Skin of body (tissue), 3 donors: ENCODE measurements at places on chromosomes 13 and 19.

GRCh38 chr13:79187917-79188690 lies 218.0 kb downstream of the RBM26 start:
- DNase-seq: no peak

GRCh38 chr13:79475569-79475968 lies 5.4 kb upstream of the NDFIP2 start:
- DNase-seq: no peak

DNA sequence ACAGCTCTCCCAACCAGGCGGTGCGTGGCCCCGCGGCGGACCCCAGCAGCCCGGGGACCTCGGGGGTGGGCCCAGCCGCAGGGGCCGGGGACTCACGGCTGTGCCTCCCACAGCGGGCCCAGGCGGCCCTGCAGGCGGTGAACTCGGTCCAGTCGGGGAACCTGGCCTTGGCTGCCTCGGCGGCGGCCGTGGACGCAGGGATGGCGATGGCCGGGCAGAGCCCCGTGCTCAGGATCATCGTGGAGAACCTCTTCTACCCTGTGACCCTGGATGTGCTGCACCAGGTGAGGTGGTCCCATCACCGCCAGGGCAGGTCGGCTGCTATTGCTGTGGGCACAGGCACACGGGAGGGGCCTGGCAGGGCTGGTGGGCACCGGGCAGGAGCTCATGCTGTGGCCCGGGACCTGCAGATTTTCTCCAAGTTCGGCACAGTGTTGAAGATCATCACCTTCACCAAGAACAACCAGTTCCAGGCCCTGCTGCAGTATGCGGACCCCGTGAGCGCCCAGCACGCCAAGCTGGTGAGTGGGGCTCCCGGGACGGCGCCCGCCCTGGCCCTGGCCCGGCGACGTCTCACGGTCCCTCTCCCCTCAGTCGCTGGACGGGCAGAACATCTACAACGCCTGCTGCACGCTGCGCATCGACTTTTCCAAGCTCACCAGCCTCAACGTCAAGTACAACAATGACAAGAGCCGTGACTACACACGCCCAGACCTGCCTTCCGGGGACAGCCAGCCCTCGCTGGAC lies 7.3 kb downstream of the PTBP1 start:
- DNase-seq: no peak

DNA sequence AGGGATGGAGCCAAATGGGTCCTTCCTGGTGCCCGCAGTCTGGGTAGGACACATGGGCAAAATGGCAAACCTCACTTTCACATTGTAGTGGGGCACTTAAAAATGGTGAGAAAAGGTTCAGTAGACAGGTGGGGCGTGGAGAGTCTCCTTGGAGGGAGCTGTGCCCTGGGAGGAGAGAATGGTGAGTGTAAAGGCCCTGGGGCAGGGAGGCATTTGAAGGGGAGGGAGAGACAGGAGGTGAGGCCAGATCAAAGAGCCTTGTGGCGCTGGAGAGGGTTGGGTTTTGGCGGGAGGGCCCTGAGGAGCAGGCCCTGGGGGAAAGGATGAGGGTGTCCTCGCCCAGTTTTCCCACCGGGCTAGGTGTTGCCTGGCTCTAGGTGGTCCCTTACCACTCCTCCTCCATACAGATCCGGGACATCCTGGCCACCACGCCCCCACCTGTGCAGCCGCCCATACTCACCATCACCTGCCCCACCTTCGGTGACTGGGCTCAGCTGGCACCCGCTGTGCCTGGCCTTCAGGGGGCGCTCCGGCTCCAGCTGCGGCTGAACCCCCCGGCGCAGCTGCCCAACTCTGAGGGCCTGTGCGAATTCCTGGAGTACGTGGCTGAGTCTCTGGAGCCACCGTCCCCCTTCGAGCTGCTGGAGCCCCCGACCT lies 6.3 kb downstream of the MAP1S start:
- DNase-seq: no peak

GRCh38 chr13:94595001-94595949 lies 677 bp downstream of the TGDS start:
- DNase-seq: no peak

- no peak for DNase-seq
Observed at GRCh38 chr13:96783511-96783910, 210.8 kb downstream of the OXGR1 start.

- DNase-seq: no peak
Observed at GRCh38 chr13:109152941-109153340, 523.5 kb downstream of the MYO16 start.

DNA sequence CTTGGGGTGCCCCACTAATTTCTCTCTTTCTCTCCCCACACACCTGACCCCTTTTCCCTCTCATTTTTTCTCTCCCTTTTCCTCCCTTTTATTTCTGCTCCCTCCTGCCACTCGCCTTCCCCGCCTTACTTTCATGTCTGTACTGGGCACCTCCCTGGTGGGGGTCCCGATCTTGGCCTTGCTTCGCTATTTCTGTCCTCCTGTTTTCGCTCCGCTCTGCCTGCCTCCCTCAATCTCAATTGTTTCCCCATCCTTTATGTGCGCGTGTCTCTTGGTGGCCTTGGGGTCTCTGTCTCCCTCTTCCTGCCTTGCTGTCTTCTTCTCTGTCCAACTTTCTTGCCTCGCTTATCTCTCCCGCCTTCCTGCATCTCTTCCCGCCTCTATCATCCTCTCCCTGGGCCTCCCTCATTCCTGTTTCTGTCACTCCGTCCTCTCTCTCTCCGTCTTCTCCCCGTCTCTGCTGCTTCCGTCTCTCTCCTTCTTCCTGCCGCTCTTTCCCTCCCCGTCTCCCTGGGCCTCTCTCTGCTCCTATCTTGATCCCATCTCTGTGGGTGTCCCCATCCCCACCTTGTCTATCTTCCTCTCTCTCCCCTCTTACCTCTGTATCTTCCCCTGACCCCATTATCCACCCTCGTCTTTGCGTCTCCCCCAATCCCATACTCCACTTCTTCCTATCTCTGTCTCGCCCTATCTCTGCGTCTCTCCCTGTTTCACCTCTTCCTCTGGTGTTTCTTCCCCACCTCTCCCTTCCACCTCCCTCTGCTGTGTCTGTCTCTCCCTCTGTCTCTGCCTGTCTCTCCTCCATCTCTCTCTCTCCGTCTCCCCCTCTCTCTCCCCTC lies 4.0 kb downstream of the GRIN2D start:
- no peak for DNase-seq

DNA sequence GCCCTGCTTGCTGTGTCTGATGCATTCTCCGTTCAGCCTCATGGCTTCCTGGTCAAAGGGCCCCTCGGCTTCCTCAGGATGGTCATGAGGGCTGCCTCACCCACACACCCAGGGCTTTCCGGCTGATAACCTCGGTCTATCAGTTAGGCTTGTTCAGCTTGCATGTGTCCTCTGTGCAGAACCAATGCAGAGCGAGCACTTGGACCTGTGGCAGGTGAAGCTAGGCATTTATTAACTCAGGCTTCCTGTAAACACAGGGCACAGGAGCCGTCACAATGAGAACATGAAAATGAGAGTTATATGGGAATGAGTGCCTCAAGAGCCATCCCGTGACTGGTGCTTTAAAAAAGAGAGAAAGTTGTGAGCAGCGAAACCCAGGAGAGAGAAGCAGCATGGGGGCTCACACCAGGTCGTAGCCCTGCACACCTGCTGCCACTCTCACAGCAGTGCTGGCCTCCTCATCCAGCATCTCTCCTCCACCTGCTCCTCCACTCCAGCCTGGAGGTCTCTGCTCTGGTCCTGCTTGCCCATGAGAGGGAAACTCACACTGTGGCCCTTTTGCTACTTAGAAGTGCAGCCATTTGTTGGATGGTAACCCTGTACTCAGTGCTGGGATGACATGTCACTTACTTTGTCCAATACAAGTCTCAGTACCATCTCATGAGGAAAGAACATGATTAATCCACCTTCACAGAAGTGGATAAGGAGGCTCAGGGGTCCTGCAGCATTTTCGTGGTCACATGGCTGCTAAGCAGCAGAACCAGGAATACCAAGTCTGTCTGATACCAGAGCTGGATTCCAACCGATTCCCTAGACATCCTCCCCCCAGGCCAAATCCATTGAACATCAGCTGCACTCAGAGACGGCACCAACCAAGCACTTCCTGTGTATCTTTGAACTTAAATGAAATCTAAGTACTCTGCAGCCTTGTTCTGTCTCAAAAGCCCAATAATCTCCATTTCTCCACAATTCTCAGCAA lies 50.5 kb upstream of the IRS2 start:
- DNase-seq: no peak

DNA sequence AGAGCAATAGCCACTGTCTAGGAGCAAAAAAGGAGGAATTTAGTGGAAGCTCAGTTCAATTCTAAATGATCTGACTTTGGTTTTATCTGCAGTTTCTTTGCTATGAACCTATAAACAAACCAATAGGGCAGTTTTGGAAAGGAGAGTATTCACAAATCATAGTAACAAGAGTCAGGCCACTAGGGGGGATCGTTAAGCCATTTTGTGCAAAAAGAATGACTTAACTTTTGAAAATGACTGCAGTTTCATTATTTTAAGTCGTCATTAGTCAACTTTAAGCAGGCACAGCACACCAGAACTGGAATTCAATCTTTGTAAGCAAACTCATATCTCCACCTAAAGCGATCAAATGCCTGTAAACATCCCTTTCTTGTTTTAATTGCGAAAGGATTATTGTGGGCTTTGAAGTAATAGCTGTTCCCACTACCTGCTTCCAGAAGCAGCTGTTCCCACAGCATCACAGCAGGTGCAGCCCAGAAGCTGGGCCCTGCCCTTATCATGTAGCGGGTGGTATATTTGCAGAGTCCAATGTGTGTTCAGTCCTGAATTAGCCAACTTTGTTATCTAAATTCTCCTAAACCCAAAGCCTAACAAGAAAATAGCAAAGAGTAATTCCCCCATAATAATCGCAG lies 51.5 kb downstream of the SOX21 start:
- DNase-seq: no peak

GRCh38 chr19:49635530-49636232 lies 4.3 kb downstream of the RRAS start:
- no peak for DNase-seq
